ENCODE measurements at places on chromosomes 16 and 17. TPM values are rescaled to one million over a fixed set of nuclear protein-coding genes. Genes with fewer than 3 reads are reported as not detected.

DNA sequence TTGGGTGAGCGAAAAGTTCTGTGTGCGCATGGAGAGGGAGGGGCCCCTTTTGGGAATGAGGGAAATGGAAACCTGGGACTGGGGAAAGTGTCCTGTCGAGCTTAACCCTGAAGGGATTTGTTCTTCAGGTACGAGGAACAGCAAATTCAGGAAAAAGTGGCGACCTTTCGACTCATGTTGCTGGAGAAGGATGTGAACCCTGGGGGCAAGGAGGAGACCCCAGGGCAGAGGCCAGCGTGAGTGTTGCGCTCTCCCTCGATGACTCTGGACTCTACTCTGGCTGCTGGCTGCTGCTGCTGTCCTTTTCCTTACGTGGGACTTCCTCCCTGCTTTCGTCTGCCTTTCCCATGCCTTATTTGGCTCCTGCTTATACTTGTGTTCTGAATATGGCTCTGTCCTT is 4.9 kb downstream of the SRRM2 start:
- peaks cover 35% of the 10 kb centered on the region for H3K4me1 ChIP-seq
- H3K4me3 ChIP-seq: peak overlapping the region; percentile 78
- H3K27me3 ChIP-seq: peaks cover 18% of the 10 kb centered on the region
- peaks cover 69% of the 10 kb centered on the region for H3K36me3 ChIP-seq
- H3K27ac ChIP-seq: no peak overlapping the region
- DNase-seq: no peak

DNA sequence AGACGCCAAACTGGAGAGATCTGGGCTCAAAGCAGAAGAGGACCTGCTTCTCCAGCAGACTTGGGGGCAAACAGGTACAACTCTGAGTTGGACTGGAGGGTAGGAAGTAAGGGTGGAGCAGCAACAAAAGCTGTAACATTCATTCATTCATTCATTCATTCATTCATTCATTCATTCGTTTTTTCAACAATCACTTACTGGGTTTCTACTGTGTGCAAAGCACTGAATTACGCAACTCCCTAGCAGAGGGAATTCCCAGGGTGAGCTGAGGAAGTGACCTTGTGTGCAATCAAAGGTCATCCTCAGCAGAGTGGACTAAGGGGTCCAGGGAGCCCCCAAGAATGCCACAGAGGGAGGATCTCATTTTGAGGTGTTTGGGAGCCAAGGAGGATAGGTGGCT is 231.1 kb upstream of the SDK2 start:
- no peaks in the 10 kb centered on the region for H3K36me3 ChIP-seq
- no peak for DNase-seq
- H3K4me3 ChIP-seq: no peak overlapping the region
- no peaks in the 10 kb centered on the region for H3K4me1 ChIP-seq
- H3K27me3 ChIP-seq: peaks cover 5% of the 10 kb centered on the region

DNA sequence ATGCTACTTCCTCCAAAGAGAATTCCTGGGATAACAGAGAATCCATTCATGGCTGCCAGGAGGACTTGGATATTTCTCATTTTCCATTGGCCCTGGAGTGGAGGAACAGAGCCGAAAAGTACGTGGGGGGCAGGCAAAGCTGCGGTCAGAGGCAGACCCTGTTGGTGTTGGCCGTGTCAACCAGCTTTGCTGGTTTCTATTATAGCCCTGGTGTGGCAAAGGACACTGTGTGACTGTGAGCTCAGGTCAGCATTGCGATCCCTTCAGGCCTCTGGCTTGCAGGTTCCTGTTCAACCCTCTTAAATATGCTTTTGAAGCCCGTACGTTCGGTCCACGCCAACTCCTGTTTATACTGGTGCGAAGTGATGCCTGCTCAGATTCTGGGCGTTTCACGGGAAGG is 596.2 kb downstream of the MAF start:
- H3K36me3 ChIP-seq: no peaks in the 10 kb centered on the region
- H3K4me3 ChIP-seq: no peak overlapping the region
- peaks cover 5% of the 10 kb centered on the region for H3K4me1 ChIP-seq
- H3K27ac ChIP-seq: no peak overlapping the region
- H3K27me3 ChIP-seq: no peaks in the 10 kb centered on the region
- no peak for DNase-seq

- peaks cover 12% of the 10 kb centered on the region for H3K36me3 ChIP-seq
- H3K27me3 ChIP-seq: peaks cover 13% of the 10 kb centered on the region
- no peak overlapping the region for H3K27ac ChIP-seq
- no peak for DNase-seq
- peak overlapping the region; percentile 68 for H3K4me3 ChIP-seq
Measured at GRCh38 chr17:83203472-83204221, 124.2 kb downstream of the METRNL start.

DNA sequence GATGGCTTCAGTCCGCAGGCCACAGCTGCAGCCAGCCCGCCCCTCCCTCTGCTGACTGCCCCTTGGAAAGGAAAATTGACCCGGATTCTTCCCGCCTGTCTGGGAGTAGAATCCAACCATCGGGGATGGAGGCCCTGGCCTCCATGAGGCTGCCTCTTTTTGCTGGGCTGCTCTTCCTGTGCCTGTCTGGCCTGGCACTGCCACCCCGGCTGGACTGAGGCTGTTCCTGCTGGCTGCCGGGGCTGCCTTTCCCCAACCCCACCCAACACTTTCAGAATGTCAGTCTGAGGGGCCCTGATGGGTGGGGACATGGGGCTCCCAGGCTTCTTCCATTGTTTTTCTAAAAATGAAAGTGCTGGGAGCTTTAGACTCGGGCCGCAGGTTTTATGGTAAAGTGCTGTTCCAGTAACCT is 7.3 kb downstream of the BAHCC1 start:
- H3K4me1 ChIP-seq: peaks cover 39% of the 10 kb centered on the region
- DNase-seq: no peak
- no peak overlapping the region for H3K27ac ChIP-seq
- H3K4me3 ChIP-seq: no peak overlapping the region
- H3K27me3 ChIP-seq: peaks cover 22% of the 10 kb centered on the region

GRCh38 chr17:48241131-48241591 is 133.6 kb downstream of the SNX11 start:
- no peak overlapping the region for H3K4me3 ChIP-seq
- peaks cover 4% of the 10 kb centered on the region for H3K27me3 ChIP-seq
- peaks cover 70% of the 10 kb centered on the region for H3K4me1 ChIP-seq
- peak overlapping the region; percentile 98 for H3K27ac ChIP-seq

DNA sequence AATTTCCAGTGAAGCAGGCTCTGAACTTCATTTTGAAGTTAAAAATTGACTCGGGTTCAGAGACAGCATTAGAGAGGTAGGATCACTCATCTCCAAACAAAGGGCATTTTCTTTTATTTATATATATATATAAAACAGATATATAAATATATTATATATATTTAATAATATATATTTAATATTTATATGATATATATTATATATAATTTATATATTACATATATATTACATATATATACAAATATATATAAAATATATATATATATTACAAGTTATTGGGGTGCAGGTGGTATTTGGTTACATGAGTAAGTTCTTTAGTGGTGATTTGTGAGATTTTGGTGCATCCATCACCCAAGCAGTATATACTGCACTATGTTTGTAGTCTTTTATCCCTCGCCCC is 320.8 kb downstream of the MAP2K6 start:
- no peak overlapping the region for H3K4me3 ChIP-seq
- no peak overlapping the region for H3K27ac ChIP-seq
- DNase-seq: no peak

GRCh38 chr17:39026980-39027451 is 59.8 kb upstream of the FBXO47 start:
- no peaks in the 10 kb centered on the region for H3K36me3 ChIP-seq
- H3K4me3 ChIP-seq: peak overlapping the region; percentile 2
- peak; percentile 15 for DNase-seq

GRCh38 chr17:73546770-73547536 is 97.3 kb downstream of the SDK2 start:
- no peaks in the 10 kb centered on the region for H3K4me1 ChIP-seq
- DNase-seq: no peak
- peaks cover 5% of the 10 kb centered on the region for H3K36me3 ChIP-seq
- H3K27me3 ChIP-seq: peaks cover 14% of the 10 kb centered on the region
- H3K4me3 ChIP-seq: no peak overlapping the region

DNA sequence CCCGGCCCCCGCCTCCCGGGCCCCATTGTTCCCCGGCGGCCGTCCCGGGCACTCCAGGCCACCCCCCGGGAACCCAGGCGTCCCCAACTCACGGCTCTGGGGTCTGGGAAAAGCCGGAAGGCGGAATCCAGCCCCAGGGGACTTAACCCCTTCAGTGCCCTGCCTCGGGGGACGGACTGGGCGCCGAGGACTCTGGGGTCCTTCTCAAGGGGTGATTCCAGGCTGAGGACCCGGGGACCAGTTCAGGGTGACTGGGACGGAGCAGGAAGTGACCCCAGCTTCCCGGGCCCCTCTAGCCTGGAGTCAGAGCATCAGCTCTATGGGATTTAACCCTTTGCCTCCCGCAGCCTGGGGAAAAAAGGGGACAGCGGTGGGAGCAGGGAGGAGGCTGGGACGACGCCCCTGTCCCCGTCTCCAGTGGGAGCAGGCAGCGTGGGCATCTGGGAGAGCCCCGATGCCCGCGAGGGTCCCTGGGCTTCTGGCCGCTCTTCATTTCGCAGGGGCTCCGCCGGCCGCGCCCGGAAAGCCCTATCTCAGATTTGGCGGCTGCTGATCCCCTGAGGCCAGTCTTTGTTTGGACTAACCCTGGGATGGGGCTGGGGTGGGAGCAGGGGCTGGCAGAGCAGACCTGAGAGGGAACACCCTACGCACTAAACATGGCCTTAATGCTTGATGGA is at the start of gene ZNF629:
Gene ZNF629 (minus strand): TSS at position 270 of the 677 bp plus-strand sequence. CDS start 2,723 bp downstream, outside the sequence.
- peaks cover 8% of the 10 kb centered on the region for H3K27me3 ChIP-seq
- H3K36me3 ChIP-seq: peaks cover 13% of the 10 kb centered on the region
- peak within 1 kb of the TSS; percentile 67 for H3K27ac ChIP-seq
- peak; percentile 59 for DNase-seq

GRCh38 chr17:9729735-9730420 is 61.5 kb downstream of the DHRS7C start:
- no peak overlapping the region for H3K27ac ChIP-seq
- H3K4me1 ChIP-seq: no peaks in the 10 kb centered on the region
- DNase-seq: no peak
- H3K36me3 ChIP-seq: no peaks in the 10 kb centered on the region
- peaks cover 3% of the 10 kb centered on the region for H3K27me3 ChIP-seq

DNA sequence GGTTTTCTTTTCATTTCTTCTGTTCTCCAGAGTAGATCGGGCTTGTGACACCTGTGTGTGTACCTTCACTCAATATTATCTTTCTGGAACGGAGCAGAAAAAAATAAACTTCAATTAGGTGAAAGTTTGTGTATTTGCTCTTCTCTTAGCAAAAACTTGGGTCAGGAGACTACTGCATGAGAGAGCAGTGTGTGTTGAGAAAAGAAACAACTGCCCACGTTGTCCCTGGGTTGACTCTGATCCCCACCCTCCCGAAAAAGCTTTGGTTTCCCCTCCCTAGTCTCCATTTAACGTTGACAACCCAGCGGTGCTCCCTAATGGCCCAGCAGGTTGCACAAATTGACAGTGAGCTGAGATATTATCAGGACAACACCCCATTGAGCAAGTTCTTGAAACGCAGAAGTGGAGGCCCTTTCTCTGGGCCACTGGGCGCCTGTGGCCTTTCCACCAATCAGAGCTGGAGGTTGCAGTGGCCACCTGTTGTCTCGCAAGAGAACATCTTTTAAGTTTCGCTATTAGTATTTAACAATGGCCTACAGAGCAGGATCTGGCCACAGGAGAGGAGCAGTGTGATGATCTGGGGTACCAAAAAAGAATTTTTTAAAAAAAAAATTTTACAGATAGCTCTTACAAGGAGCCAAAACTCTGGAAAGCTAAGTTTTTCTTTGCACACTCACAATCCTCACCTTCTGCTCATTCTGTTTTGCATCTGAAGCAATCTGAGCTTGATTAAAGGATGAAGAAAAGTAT is 1.5 kb upstream of the TOX3 start:
- no peaks in the 10 kb centered on the region for H3K36me3 ChIP-seq
- H3K27ac ChIP-seq: no peak overlapping the region
- H3K4me1 ChIP-seq: peaks cover 16% of the 10 kb centered on the region
- H3K27me3 ChIP-seq: peaks cover 10% of the 10 kb centered on the region

GRCh38 chr16:50267651-50268050 is 1.3 kb downstream of the ADCY7 start:
- no peak for DNase-seq
- peaks cover 14% of the 10 kb centered on the region for H3K4me1 ChIP-seq
- H3K36me3 ChIP-seq: peaks cover 3% of the 10 kb centered on the region
- H3K27me3 ChIP-seq: no peaks in the 10 kb centered on the region

GRCh38 chr17:58302919-58303585 is 22.3 kb upstream of the MPO start:
- H3K36me3 ChIP-seq: peaks cover 4% of the 10 kb centered on the region
- no peak for DNase-seq
- H3K4me3 ChIP-seq: no peak overlapping the region

DNA sequence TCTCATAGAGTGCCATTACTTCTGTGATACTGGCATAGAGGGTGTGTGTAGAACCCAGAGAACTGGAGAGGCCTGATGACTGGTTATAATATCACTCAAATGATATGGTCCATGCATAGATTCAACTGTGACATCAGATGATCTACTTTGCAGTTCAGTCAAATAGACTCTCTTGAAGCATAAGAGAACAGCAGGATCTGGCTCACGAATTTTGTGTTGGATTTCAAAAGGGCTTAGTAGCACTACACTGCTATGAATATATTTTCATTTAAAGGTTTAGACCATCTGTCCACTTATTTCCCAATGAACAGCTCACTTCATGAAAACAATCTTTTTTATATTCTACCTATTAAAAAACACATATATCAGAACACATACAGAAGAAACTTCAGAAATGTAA is 119.7 kb downstream of the KIF2B start:
- no peaks in the 10 kb centered on the region for H3K4me1 ChIP-seq
- H3K27ac ChIP-seq: no peak overlapping the region
- DNase-seq: no peak
- no peaks in the 10 kb centered on the region for H3K27me3 ChIP-seq
- H3K36me3 ChIP-seq: no peaks in the 10 kb centered on the region

DNA sequence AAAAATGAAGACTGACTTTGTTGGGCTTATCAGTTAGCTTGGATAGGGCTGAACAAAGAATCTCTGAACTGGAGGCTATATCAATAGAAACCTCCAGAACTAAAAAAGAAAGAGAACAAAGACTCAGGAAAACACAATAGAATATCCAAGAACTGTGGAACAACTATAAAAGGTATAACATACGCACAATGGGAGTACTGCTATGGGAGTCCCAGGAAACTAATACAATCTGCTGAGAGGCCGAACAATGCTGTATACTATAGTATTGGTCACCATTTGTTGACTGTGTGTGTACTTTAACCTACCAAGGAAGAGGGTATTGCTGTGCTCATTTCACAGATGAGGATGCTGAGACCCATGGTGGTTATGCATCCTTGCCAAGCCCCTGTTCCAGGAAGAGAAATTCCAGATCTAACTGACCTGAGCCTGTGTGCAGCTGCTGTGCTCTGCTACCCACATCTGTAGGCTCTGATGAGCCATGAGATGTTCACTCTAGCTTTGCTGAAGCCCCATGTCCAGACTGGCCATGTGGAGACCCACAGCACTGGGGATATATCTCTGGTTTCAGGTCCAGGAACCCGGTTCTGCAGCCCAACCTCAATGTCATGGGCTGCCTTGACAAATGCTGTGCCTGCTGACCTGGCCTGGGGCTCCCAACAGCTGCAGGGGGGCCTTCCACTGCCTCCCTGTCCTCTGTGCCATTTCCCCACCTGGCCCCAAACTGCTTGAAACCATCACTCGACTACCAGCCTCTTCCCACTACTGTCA is 254.3 kb upstream of the TNRC6C start:
- no peaks in the 10 kb centered on the region for H3K4me1 ChIP-seq
- no peak overlapping the region for H3K27ac ChIP-seq
- peaks cover 7% of the 10 kb centered on the region for H3K27me3 ChIP-seq
- no peak overlapping the region for H3K4me3 ChIP-seq
- H3K36me3 ChIP-seq: peaks cover 12% of the 10 kb centered on the region

Gene GRB7
- 1.3 TPM for total RNA-seq

Gene COPZ2
- total RNA-seq: not detected

Gene CDH3
- total RNA-seq: 3.2 TPM

Gene MPV17L
- total RNA-seq: 0.26 TPM

Gene EVI2A
- total RNA-seq: not detected

Gene BCAS3
- 38.1 TPM for total RNA-seq

Gene MRPL12
- total RNA-seq: 58.5 TPM

Gene RASD1
- 0.31 TPM for total RNA-seq

Gene NTN1
- 6.6 TPM for total RNA-seq

Data from endothelial cell (in vitro differentiated cells).